NCI-H187 (cell line): ENCODE measurements at places on chromosomes 2 and 18.

DNA sequence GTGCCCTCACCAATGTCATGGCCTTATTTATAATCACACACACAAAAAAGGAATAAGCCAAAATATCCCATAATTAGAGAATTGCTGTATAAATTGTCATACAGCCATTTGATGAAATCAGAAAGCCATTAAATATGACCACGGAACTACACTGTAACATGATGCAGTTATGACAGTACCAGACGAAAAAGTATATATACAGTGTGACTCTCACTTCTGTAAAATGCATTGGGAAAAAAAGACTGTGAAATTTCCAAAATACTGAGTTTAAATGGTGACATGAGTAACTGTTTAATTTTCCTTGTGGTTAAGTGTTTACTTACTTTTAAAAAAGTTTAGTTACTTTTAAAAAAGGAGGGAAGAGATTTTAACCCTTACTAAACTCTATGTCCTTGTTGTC, 25.4 kb downstream of the UXS1 start:
- no peak for DNase-seq

DNA sequence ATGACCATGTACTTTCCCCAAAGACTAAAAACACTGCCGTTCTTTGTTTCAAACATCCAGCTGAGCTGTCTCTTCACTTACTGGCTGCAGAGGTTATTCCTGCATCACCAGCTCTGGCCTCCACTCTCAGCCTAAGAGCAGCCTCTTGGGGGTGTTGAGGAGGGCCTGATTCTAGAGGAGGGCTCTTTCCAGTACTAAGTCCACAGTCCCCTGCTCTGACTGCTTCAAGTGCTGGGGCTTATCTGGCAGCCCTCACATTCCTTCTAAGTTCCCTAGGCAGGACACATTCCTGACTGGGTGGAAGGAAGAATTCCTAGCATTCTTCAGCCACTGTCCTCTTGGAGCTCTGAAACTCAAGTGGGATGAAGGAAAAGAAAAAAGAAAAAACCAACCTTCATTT, 32.9 kb upstream of the EHBP1 start:
- DNase-seq, result no peak

DNA sequence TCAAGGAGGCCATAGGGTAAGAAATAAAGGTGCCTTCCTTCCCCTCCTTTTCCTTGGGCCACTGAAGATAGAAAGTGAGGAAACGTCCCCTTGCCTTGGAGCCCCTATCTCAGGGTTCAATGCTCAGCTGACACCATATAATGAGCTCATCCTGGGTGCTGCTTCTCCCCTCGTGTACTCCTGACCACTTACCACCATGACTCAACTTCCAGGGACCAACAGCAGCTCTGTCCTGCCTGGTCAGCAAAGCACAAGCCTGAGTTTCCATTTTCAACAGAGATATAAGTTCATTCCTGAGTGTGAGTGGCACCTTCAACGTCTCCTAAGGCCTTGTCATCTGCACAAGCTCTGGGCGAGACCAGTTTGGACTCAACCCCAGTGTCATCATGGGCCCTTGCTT, 151.2 kb downstream of the CAPN13 start:
- DNase-seq, result no peak

GRCh38 chr2:71886241-71886640, 261.4 kb downstream of the CYP26B1 start:
- DNase-seq, result no peak

- DNase-seq, result no peak
Observed at GRCh38 chr2:239311132-239312040, 89.4 kb downstream of the HDAC4 start.

- no peak for DNase-seq
Observed at GRCh38 chr18:2642771-2643170, 12.8 kb upstream of the SMCHD1 start.

- no peak for DNase-seq
Observed at GRCh38 chr2:201403880-201404279, 46.7 kb upstream of the FLACC1 start.

DNA sequence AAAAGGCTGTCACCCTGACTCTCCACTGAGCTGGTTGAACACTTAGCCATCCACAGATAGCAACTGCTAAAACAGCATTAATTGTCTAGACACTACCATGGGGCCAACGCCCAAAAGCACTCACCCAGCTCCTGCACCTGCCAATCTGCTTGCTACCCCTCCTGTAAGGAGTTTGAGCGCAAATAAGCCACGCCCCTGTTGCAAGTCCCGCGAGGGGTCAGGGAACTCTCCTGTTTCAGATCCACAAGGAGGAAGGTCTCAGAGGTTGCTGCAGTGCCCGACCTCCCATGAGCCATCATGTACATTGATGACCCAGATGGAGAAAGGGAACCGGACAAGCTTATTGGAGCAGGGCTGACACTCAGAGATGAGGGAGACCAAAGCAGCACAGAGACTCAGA, 106.8 kb downstream of the ZNF516 start:
- no peak for DNase-seq

DNA sequence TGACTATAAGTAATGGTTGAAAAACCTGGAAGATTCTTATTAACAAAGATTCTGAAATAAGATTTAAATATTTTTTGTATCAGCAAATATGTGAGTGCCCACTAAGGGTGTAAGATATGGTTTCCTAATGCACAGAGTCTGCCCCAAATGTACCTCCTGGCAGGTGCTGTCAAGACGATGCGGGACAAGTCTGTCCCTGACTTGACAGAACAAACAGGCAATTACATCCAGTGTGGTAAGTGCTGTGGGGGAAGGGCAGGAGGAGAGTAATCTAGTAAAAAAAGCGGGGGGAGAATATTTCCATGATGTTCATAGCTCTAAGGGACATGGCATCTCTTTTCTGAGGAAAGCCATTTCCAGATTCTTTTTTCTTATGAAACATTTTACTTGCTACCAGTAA, 127.5 kb downstream of the COL4A4 start:
- no peak for DNase-seq

GRCh38 chr2:191318037-191318728, 73.0 kb downstream of the MYO1B start:
- DNase-seq, result no peak

DNA sequence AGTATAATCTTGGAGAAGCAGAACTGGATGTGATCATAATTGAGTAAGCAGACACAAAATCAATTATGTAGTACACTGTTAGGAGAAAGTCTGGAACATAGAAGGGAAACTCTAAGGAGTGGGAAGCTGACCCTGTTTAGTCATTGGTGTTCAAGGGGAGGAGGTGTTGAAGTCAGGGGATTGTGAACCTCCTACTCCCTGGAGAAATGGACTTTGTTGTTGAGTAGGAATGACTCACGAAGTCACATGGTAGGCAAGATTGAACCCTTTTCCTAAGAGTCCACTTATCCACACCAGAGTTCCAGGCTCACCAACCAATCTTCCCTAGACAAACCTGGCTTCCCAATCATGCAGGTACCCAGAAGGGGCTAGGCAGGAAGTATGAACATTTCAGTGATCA, 81.0 kb upstream of the BCL11A start:
- DNase-seq, result no peak

GRCh38 chr2:215817046-215817445, 196.3 kb downstream of the MREG start:
- no peak for DNase-seq

GRCh38 chr2:69007603-69008002, 5.4 kb upstream of the ANTXR1 start:
- no peak for DNase-seq
